ENCODE measurements at places on chromosomes 12 and 14.

- DNase-seq: no peak
Measured at GRCh38 chr12:122981587-122982476, 1.4 kb downstream of the ARL6IP4 start.

DNA sequence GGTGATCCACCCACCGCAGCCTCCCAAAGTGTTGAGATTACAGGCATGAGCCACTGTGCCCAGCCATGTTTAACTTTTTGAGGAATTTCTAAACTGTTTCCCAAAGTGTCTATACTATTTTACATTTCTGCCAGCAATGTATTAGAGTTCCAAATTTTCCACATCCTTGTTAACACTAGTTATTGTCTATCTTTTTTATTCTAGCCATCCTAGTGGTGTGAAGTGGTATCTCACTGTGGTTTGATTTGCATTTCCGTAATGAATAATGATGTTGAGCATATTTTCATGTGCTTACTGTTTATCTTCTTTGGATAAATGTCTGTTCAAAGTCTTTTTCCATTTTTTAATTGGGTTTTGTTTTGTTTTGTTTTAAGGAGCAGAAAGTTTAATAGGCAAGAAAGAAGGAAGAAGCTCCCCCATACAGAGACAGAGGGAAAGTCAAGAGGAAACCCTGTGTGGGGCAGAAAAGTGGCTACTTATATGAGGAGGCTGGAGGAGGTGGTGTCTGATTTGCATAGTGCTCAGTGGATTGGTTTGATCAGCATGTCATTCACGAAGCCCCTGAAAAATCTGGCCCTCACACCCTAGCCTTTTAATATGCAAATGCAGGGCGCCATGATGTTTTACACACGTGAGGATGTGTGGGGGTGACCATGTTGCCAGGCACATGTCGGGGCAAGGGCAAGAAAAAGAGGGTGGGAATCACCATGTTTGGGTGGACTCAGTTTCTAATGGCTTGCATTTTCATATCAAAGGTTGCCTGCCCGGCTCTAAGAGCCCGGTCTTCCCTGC, 14.9 kb downstream of the TXNRD1 start:
- no peak for DNase-seq

DNA sequence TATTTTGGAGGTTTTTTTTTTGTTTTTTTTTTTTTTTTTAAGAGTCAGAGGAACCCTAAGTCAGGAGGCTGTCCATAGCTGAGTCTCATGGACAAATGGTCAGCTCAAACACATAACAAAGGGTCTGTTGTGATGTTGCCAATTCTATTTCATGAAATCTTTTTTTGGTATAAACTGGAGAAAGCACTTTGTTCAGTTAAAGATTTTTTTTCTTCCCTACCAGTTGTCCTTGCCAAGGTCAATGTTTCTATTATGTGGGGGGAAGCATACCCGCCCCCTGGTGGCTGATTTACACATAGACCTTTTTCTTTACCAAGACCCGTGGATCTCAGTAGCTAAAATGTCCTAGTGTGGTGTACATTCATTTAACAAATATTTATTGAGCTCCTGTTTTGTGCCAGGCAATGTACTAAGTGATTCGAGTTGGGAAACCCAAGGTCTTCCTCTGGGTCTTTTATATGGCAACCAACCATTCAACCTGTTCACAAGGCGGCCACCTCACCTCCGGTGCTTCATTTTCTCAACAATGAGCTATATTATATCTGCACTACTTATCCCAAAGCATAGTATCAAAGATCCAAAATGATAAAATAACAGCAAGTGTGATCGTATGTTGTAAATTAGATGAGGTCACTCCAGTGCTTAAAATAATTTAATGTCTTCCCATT, 214.5 kb downstream of the PAH start:
- peak; percentile 2 for DNase-seq

DNA sequence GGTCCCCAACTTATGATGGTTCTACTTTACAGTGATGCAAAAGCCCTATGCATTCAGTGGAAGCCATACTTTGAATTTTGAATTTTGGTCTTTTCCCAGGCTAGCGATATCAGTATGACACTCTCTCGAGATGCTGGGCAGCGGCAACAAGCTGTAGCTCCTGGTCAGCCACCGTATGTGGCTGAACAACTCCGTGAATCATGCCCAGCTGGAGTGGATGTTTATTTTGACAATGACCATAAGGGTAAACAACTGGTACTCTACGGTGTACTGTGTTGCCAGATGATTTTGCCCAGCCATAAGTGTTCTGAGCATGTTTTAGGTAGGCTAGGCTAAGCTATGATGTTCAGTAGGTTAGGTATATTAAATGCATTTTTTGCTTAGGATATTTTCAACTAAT, 8.2 kb upstream of the ZNF410 start:
- no peak for DNase-seq

- no peak for DNase-seq
Measured at GRCh38 chr14:59199205-59199604, 10.7 kb downstream of the DAAM1 start.

- no peak for DNase-seq
Measured at GRCh38 chr12:6315704-6316597, 5.5 kb downstream of the PLEKHG6 start.

- DNase-seq: no peak
Measured at GRCh38 chr12:9980126-9980525, 8.9 kb downstream of the CLEC12A start.

GRCh38 chr12:125619723-125620122, 554.5 kb downstream of the AACS start:
- no peak for DNase-seq

- DNase-seq: peak; percentile 11
Measured at GRCh38 chr12:462936-463705, 3.4 kb downstream of the B4GALNT3 start.

- no peak for DNase-seq
Measured at GRCh38 chr12:121798787-121799155, 5.0 kb upstream of the SETD1B start.

DNA sequence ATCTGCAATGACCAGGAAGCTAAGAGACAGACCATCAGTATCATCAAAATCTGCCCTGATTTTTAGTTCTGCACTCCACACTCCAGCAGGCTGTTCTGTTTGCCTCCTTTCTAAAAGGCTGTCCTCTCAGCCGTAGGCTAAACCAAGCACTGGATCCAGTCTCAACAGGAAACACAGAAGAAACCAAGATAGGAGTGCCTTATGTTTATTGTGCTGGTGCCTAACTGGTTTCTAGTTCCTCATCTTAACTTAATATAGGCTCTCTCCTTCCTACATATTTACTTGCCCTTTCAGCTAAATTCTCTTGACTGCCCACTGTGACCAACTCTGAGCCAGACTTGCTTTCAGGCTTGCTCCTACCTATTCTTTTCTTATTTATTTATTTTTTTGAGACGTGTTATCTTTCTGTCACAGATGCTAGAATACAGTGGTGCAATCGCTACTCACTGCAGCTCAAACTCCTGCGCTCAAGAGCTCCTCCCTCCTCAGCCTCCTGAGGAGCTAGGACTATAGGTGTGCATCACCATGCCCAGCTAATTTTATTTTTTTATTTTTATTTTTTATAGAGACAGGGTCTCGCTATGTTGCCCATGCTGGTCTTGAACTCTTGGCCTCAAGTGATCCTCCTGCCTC, 30.8 kb downstream of the GALNT4 start:
- DNase-seq: no peak

DNA sequence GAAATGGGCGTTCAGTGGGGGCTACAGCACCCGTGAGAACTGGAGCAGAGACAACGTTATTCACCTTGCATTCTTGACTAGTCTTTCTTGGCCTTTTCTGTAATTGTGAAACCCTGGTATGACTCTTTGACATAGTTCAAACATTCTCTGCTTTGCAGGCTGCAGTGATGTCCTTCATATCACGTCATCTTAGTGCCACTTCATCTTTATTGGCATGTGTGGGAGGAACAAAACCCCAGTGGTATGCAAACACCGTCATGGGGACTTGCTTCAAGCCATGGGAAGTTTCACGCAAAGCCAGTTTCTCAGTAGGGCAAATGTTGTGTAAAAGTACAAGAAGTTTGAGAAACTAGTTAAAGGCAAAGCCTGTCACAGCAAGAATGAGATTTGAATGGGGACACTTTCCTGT, 20.2 kb upstream of the DUSP16 start:
- DNase-seq: no peak

DNA sequence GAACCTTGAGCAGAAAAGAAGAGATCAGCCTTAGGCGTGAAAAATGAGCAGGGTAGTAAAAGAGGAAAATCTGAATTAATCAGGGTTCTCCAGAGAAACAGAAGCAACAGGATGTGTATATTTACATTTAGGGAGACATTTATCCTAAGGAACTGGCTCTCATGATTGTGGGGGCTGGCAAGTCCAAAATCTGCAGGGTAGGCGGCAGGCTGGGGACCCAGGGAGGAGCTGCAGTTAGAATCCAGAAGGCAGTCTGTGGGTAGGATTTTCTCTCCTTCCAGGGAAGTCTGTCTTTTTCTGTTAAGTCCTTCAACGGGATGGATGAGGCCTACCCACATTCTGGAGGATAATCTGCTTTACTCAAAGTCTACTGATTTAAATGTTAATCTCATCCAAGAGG, 67.4 kb upstream of the OVCH1 start:
- DNase-seq: no peak

DNA sequence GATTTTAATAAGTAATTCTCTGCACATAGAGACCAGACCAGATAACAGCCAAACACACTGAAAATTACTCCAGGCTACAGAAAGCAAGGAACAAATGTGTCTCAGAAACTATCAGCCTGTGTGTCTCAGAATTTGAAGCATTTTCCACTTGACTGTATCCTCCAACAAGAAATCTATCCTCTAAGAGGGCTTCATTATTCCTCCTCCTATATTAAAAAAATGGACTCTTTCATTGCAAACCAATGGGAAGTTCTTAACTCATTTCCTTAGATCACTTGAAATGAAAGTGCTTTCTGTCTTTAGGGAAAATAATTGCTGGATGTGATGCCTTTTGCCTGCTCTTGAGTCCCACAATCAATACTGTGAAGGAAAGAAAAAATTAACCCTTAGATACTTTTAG, 2.3 kb downstream of the ST8SIA1 start:
- DNase-seq: no peak

- no peak for DNase-seq
Measured at GRCh38 chr12:15632708-15633107, 156.5 kb downstream of the EPS8 start.

GRCh38 chr12:15722951-15723350, 66.2 kb downstream of the EPS8 start:
- DNase-seq: no peak

GRCh38 chr12:132030367-132031038, 80.8 kb downstream of the EP400 start:
- DNase-seq: no peak

- DNase-seq: no peak
Measured at GRCh38 chr12:92602476-92602875, 100.3 kb upstream of the PLEKHG7 start.

- no peak for DNase-seq
Measured at GRCh38 chr14:29629839-29630238, 297.8 kb downstream of the PRKD1 start.

DNA sequence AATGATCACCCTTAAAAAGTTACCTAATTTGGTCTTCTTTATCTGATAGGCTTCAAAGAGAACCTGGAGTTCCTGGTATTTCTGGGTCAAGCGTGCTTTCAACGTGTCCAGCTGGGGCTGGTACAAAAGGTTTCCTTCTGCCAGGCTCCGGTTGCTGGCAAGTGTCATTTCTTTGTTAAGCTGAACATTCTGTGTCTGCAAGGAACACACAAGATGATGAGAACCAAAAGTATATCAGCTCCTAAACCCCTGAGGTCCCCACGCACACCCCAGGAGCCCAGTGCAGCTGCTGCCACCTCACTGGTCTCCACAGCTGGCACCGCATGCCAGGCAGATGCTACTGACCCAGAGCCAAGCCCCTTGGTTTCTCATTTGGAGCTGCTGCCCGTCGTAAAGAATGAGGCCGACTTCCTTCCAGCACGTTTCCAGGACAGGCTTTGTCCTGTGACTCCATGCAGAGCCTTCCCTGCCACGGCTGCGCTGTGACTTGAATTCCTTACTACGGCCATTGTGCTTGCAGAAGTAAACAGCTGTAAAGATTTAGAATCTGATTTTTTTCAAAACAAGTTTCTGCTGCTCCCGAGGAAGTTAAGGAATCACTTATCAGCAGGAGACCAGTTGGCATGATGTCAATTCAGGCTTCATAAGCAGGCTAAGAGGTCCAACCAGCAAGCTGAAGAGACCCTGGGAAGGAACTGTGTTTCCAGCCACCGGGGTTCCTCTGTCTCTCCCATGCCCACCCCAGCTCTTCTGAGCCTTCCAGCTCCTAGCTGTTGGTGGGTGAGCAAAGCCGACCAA, 24.9 kb downstream of the VPS37B start:
- no peak for DNase-seq
